Activated CD8-positive, alpha-beta memory T cell treated with anti-CD3 and anti-CD28 coated beads, Interleukin-2, amount 10 ng/mL, durations not matched to agents 7 days and 5 days (primary cell): ENCODE measurements at places on chromosomes 1 and 21. TPM values are rescaled to one million over a fixed set of nuclear protein-coding genes. Genes with fewer than 3 reads are reported as not detected.

The HES2 gene
- not detected for total RNA-seq

The PTPRC gene
- 674 TPM for total RNA-seq

The TMPRSS15 gene
- total RNA-seq: not detected

The GPR25 gene
- 0.35 TPM for total RNA-seq

The SLC2A5 gene
- not detected for total RNA-seq

- peaks cover 28% of the 10 kb centered on the region for H3K4me1 ChIP-seq
- no peak overlapping the region for H3K4me3 ChIP-seq
- H3K27me3 ChIP-seq: no peaks in the 10 kb centered on the region
- H3K36me3 ChIP-seq: peaks cover 36% of the 10 kb centered on the region
- no peak overlapping the region for H3K27ac ChIP-seq
- DNase-seq: no peak
These were observed 83.6 kb downstream of the JAK1 start for GRCh38 chr1:64882574-64883255.

GRCh38 chr1:205188098-205188497 lies 23.4 kb downstream of the DSTYK start:
- H3K27ac ChIP-seq: no peak overlapping the region
- H3K4me1 ChIP-seq: peaks cover 71% of the 10 kb centered on the region
- no peak for DNase-seq

- H3K36me3 ChIP-seq: peaks cover 38% of the 10 kb centered on the region
- H3K4me3 ChIP-seq: no peak overlapping the region
- H3K4me1 ChIP-seq: peaks cover 17% of the 10 kb centered on the region
These were observed 29.0 kb downstream of the DHCR24 start for GRCh38 chr1:54857746-54858561.

DNA sequence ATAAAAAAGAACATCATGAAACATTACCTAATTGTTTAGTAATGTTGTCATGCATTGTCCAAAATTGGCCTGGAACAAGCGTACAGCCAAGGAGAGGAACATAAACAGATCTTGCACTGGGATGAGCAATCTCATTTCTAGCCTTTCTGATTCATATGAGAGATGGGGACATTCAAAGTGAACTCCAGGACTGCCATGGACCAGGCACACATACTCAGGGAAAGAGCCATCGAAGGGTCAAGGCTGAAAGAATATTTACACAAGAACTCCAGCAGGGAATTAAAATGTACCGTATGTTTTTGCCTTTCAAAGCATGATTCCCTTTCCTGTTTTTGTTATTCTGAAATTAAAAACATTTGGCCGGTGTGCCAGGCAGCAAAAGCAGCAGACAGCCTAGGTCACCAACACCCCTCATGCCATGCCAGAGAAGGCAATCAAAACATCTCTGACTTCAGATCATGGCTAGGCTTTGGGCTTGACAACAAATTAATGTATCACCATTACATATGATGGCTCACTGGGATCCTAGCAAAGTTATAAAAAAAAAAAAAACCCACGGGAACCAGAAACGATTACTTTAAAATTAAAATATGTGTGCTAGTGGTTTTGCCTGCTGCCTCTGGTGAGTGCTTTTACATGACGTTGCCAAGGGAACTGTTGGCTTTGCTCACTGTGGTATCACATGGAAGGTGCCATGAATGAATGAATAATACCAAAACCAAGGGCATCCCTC lies 159.8 kb downstream of the TGFBR3 start:
- DNase-seq: no peak
- H3K4me1 ChIP-seq: peaks cover 30% of the 10 kb centered on the region
- H3K36me3 ChIP-seq: peaks cover 29% of the 10 kb centered on the region
- no peak overlapping the region for H3K4me3 ChIP-seq
- no peaks in the 10 kb centered on the region for H3K27me3 ChIP-seq

DNA sequence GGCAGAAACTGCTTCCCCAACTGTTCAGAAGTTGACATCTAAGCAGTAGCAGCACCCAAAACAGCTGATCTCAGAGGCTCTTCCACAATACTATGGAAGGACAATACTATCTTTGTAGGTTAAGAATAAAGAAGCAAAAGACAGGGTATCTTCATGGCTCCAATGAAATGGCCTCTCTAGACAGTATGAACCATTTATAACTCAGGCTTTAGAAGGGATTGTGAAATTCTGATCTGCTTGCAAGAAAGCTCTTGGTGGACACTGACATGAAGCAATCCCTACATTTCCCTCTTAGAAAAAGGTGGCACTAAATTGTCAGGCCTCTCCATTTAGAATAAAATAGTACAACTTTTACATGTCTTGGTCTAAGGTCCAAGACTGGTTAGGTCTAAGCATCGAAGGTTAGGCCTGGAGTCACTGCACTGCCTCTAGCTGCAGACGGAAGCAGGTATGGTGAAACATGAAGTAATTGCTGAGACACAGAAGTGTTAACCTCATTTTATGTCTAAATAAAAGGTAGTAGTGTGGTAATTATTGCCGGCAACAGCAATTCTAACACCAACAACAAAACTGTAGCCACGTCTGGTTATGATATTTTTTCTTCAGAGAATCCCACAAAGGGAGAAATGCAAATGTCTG lies 50.6 kb upstream of the HP1BP3 start:
- H3K27ac ChIP-seq: no peak overlapping the region
- peaks cover 23% of the 10 kb centered on the region for H3K36me3 ChIP-seq
- H3K27me3 ChIP-seq: no peaks in the 10 kb centered on the region
- no peak overlapping the region for H3K4me3 ChIP-seq

DNA sequence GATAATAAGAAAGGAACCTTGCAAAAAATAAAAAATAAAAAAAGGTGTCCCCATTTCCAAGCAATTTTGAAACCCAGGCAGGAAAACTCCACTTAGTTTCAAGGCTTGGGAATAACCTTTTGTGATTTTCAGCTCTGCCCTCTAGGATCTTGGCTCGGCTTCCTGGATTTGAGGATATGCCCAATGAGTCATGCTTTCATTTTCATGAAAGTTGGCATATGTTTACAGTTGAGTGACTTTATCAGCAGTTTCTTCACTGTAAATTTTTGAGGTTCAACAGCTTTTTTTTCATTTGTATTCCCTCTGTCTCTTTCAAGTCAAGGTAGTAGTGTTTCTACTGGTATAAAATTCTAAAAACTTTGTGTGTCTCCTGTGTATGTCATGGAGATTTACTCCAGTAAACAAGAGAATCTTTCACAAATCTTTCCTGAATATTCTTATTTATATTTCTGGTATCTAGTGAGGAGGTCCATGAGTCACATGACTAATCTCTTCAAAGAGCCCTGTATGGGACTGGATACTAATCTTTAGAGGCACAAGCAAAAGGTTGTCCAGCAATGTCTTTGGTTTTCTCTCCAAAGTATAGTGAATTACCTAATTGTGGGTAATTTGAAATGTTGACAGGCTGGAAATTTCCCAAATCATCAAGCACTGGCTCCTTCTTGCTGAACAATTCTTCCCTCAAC lies 335.3 kb downstream of the BRINP2 start:
- no peak overlapping the region for H3K4me3 ChIP-seq
- no peaks in the 10 kb centered on the region for H3K36me3 ChIP-seq
- no peaks in the 10 kb centered on the region for H3K4me1 ChIP-seq
- no peaks in the 10 kb centered on the region for H3K27me3 ChIP-seq

DNA sequence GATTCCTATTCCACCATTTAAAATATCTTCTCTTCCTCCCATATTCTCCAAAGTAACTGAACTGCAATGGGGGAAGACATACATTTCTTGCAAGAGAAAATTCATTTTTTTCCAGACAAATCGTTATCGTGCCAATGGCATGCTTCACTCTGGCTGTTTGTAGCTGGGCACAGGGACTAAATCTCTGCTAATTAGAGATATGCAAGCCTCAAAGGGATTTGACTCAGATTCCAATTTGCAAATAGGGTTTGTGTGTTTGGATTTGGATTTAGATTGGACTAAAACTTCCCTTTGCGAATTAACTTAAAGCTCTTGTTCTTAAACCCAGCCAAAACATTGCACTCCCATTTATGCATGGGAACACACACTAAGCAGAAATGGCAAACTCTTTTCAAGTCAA lies 276.2 kb upstream of the DUSP10 start:
- no peak overlapping the region for H3K4me3 ChIP-seq
- H3K4me1 ChIP-seq: no peaks in the 10 kb centered on the region
- peaks cover 4% of the 10 kb centered on the region for H3K27me3 ChIP-seq
- H3K27ac ChIP-seq: no peak overlapping the region

GRCh38 chr1:214006845-214007244 lies 19.1 kb downstream of the PROX1 start:
- no peaks in the 10 kb centered on the region for H3K36me3 ChIP-seq
- H3K27me3 ChIP-seq: no peaks in the 10 kb centered on the region
- DNase-seq: no peak
- no peak overlapping the region for H3K27ac ChIP-seq
- H3K4me1 ChIP-seq: no peaks in the 10 kb centered on the region
- H3K4me3 ChIP-seq: no peak overlapping the region
